CD4-positive, alpha-beta T cell treated with Interleukin-12 subunit alpha and Interleukin-12 subunit beta, for 1 hour (primary cell): ENCODE measurements at places on chromosomes 12 and 14.

- DNase-seq = no peak
Measured at GRCh38 chr12:65731771-65732170, 92.5 kb upstream of the HMGA2 start.

GRCh38 chr14:63383776-63384367 lies 65.1 kb upstream of the GPHB5 start:
- peak; percentile 29 for DNase-seq

DNA sequence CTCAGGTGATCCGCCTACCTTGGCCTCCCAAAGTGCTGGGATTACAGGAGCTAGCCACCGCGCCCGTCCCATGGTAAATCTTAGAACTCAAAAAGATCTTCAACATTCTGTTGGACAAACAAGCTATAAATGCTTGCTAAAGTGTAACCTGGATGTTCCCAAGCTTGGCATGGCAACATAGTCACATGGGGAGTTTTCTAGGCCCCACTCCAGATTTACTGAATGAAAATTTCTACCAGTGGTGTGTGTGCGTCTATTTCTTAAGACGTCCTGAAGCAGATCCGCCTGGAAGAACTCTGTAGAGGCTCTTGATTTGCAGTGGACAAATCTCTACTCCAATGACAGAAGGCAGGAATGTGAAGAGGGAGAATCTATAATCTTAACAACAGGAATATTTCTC lies 59.9 kb downstream of the ZFYVE21 start:
- DNase-seq = no peak

- DNase-seq = no peak
Measured at GRCh38 chr12:121872546-121873215, 14.0 kb upstream of the HPD start.

DNA sequence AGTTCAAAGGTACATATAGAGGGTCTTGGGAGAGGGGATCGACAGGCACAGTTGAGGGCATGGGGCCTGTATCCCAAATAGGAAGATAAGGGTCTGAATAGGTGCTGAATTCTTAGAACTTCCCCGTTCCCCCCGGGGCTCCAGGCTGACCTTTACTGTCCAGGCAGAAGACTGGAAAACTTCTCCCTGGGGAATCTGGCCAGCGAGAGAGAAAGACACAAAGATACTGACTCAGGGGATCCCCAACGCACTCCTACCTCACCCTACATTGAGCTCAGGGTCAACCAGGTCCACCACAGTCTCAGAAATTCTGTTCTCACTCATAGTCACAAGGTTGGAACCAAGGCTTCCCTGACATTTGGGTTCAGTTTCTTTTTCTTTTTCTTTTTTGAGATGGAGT lies 46.2 kb downstream of the ACACB start:
- no peak for DNase-seq

- no peak for DNase-seq
Measured at GRCh38 chr14:72549854-72550253, 344.0 kb downstream of the DPF3 start.

GRCh38 chr12:91104812-91105466 lies 6.4 kb downstream of the LUM start:
- no peak for DNase-seq

- DNase-seq = peak; percentile 50
Measured at GRCh38 chr14:37903343-37904191, 304.1 kb upstream of the SSTR1 start.
